ENCODE measurements at places on chromosomes 7 and 10. TPM values are rescaled to one million over a fixed set of nuclear protein-coding genes. Genes with fewer than 3 reads are reported as not detected.

The IMMP2L gene
- 16.5 TPM for total RNA-seq

The HEPACAM2 gene
- not detected for total RNA-seq

The PLAU gene
- 163 TPM for total RNA-seq

The UBE2H gene
- total RNA-seq: 68.2 TPM

The PTEN gene
- 48.3 TPM for total RNA-seq

The TBC1D12 gene
- total RNA-seq: 4.6 TPM

The INA gene
- 28.1 TPM for total RNA-seq

The LIPJ gene
- not detected for total RNA-seq

The NKX1-2 gene
- 0.04 TPM for total RNA-seq

The ADAM22 gene
- 0.34 TPM for total RNA-seq

The FRMD4A gene
- total RNA-seq: 4.9 TPM

The ARHGAP22 gene
- total RNA-seq: 4.1 TPM

The CCDC146 gene
- total RNA-seq: 0.59 TPM

The PROSER2 gene
- total RNA-seq: 34.3 TPM

The LHFPL3 gene
- not detected for total RNA-seq

The CALY gene
- total RNA-seq: 0.66 TPM

The PDE6C gene
- total RNA-seq: not detected

The ELOVL3 gene
- 0.22 TPM for total RNA-seq

The GNB2 gene
- total RNA-seq: 251 TPM

The LRRC4 gene
- total RNA-seq: not detected

The KEL gene
- total RNA-seq: not detected
